ENCODE measurements at places on chromosomes 16 and 17.

GRCh38 chr16:74732707-74733350 lies 32.2 kb upstream of the MLKL start:
- DNase-seq = no peak

DNA sequence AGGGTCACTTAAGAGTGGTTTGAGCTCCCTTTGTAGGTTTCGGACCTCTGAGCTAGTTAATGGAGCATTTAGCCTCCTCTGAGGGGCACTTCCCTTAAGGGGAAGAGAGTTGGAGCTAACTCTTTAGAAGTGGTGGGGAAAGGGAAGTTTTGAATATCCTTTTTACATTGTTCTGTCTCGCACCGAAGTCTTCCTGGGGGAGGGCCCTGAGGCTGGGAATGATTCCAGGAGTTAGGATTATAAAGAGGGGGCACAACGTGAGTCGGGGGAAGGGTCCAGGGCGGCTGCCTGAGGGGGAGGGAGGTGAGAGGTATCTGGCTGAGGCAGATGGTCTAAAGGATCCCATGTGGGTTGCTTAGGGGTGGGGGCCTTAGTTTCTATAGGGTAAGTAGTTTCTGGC lies 32.3 kb downstream of the SEC14L1 start:
- no peak for DNase-seq

DNA sequence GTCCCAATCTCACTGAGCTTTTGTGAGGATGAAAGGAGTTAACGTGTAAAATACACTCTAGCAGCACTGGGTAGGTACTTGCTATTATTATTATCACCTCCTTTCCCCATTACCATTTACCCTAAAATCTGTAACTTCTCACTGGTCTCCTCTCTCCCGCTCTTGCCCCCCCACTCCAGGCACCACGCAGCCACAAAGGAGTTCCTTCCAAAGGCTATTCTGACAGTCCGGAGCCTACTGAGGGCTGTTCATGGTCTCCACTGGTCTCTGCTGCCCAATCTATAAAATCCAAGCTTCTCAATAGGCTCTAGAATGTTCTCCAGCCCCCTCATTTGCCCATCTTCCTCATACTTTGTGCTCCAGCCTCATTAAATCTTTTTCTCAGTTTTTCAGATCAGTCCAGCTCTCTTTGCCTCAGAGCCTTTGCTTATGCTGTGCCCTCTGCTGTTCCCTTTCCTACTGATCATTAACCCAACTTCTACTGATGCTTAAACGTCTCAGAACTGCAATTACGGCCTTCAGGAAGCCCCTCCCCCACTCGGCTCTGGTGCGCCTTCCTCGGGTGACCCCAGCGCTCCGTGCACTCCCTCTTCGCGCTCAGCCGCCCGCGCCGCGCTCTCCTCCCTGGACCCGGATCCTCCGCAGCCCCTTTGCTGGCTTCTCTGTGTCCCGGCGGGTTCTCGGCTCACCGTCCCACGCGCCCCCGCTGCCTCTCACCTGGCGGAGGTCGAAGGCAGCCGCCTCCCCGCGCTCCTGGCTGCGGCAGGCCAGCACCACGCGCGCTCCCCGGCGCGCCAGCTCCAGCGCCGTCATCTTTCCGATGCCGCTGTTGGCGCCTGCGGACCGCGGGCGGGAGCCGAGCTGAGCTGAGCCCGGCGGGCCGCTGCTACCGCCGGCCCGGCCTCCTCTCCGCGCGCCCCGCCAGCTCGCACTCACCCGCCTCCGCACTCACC lies 737 bp downstream of the DHRS13 start:
- DNase-seq = peak; percentile 19

DNA sequence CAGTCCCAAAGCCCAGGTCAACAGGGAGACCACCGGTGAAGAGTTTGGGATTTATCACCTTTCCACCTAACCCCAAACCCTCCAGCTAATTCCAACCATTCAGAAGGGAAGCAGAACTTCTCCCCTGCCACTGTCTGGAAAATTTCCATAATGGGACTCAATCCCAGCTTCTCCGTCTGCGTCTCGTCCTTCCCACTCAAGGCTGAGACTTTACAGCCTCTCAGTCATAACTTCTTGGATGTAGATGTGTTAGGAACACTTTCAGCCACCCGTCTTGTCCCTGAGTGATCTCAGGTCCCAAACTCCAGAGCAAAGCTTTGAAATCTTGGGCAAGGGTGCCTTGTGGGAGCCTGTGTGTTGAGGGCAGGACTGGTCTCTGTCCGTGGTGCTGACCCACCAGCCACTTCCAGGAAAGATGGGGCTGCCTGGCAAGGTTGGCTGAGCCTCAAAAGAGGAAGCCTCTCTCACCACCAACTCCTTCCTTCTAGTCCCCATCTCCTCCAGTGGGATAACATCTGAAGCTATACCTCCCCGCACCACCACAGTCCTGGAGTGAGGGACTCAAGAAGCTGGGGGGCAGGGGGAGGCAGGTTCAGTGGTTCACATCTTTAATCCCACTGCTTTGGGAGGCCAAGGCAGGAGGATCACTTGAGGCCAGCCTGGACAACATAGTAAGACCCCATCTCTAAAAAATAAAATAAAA lies 9.3 kb downstream of the GAS2L2 start:
- DNase-seq = no peak

DNA sequence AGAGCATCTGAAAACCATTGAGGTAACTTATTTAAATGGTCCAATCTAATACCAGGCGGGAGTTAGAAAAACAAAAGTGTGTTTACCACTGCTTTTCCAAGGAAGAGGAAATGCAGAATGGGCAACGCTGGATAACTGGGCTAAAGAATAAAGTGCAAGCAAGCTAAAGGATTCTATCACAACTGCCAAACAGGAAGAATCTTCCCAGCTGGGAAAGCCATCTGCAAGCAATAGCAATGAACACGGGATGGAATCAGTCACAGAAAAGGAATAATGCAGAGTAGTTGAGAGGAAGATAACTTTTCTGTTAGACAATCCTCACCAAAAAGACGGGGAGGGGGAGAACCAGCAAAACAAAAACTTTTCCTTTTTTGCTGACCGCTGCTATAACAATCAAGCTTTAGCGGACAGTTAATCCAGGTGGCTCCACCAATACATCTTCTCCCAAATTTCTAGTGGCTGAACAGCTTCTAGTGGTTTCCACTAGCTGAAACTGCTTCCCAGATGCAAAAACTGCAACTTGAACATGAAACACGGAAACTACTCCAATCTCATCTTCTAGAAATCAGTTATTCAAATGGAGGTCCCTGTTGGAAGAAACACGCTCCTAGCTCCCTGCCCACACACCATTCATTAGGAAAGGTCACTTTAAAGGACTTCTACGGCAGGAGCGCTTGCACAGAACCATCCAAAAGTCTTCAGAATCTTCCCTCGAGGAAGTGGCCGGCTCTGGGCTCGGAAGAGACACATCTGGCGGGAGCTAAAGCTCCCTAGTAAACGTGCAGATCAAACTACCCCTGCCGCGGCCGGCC lies 929 bp downstream of the TMEM11 start:
- no peak for DNase-seq

DNA sequence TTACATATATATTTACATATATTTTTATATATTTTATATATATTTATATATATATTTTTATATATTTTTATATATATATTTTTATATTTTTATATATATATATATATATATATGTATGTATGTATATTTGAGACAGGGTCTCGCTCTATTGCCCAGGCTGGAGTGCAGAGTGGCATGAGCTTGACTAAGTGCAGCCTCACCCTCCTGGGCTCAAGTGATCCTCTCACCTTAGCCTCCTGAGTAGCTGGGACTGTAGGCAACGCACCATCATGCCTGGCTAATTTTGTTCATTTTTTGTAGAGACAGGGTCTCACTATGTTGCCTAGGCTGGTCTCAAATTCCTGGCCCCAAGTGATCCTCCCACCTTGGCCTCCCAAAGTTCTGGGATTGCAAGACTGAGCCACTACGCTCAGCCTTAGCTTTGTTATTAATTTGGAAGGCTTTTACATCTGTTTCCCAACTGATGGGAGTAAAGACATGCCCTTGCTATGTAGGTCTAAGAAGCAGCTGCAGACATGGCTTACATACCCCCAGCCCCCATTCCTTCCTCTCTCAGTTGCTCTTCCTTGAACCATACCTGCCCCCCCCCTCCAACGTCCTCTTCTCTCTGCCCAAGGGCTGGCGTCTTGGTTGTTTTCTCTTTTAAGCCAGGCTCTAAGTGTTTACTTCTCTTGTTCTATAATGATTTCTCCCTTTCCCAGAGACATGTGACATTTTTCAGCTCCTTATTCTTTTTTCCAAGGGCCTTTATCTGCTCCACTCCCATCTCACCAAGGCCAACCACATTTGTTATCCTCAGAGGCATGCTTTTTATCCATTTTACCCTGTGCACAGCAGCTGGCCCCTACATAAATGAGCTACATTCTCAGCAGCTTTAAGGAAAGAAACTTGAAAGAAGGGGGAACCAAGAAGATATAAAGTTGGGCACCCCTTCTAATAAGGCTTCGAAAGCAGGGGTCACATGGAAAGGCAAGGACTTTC lies 64.2 kb upstream of the ATF7IP2 start:
- DNase-seq = no peak

GRCh38 chr17:70059649-70060048 lies 15.4 kb upstream of the KCNJ16 start:
- DNase-seq = no peak

DNA sequence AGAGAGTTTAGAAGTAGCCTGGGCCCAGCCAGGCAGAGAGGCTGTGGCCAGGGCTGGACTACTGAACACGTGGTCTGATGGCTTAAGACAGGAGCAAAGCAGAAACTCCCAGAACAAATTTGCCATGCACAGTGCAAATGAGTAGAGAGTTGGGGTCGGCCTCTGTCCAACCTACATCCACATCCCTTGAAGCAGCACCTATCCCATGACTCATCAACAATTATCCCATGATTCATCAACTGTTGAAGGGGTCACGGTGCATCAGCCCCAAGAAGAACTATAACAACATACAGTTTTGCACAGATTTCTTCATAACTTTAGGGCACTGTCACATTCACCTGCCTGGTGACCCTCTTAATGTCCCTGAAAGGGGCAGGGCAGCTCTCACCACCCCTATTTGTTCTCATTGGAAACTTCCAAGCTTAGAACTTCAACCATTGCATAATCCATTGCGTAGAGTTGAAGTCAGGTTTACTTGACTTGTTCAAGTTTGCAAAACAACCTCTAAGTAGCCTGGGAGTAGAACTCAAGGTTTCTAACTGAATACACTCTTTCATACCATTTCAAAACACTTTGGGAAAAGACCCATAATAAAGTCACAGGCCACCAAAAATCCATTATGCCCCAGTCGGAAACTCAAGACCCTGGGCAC lies 235.2 kb upstream of the CDH5 start:
- DNase-seq = no peak

- DNase-seq = no peak
Observed at GRCh38 chr17:9238340-9239245, 217.3 kb downstream of the NTN1 start.

DNA sequence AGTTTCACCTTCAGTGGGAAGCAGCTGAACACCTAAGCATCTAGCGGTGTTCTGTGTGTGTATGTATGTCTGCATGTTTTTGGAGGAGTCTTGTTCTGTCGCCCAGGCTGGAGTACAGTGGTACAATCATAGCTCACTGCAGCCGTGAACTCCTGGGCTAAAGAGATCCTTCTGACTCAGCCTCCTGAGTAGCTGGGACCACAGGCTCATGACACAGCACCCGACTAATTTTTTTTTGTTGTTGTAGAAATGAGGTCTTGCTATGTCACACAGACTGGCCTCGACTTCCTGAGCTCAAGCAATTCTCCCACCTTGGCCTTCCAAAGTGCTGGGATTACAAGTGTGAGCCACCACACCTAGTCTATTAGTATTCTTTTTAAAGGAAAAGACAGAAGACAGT lies 30.2 kb upstream of the FAAP100 start:
- DNase-seq = no peak

- DNase-seq = no peak
Observed at GRCh38 chr17:42667088-42667951, 8.2 kb downstream of the TUBG2 start.

GRCh38 chr16:57469917-57470470 lies 7.5 kb downstream of the POLR2C start:
- DNase-seq = no peak

GRCh38 chr17:12985431-12986293 lies 32.2 kb downstream of the ELAC2 start:
- peak; percentile 92 for DNase-seq

DNA sequence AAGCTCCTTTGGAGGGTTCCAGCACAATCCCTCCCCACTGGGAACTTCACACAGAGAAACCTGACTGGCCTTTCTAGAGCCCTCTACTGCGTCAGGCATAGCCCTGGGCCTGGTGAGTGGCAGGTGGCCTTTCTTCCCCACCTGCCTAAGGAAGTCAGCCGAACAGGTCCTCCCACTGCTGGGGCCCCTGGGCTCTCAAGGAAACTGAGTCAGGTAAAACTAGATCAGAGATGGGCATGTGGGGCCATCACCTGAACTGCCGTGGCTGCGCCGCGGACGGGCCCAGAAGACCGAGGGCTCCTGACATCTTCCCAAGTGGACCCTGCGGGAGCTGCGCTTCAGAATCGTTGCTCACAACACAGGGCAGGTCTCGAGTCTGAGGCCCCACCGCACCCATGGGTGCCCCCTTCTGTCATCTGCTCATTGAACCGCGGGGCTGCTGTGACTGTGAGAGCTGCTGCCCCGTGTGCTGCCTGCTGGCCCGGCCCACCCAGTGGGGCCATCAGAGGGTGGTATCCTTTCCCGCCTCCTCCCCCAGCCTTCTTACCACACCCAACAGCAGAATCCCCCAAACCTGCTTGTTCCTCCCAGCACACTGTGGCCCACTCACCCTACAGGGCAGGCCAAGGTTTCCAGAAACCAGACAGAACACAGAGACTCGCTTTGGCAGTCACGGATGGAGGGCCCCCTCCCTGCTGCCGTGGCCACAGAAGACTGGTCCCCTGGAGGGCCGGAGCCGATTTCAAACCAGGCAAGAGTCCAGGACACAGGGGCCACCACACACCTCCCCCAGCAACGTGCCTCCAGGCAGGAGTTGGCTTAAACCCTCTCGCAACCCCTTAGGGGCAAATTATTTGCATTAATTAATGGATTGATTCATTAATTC lies 81.1 kb downstream of the TBC1D16 start:
- DNase-seq = no peak

GRCh38 chr16:87723226-87723623 lies 42.6 kb downstream of the KLHDC4 start:
- peak; percentile 91 for DNase-seq

DNA sequence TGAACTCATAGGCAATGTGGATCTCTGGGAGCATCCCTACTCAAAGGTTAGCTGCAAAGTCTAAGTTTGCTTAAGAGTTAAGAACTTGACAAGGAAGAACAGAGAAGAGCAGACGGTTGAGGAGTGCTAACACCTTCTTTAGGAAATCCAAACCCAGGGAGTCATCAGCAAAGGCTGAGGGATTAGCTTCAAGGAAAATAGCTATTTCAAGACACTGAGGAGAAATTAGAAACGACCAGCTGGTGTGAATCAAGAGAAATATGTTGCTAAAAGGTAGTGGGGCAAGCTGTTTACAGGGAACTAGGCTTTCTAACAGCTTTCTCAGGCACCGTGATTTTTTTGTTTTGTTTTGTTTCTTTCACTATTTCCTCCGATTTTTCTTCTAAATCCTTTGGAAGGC lies 90.7 kb downstream of the CDH8 start:
- DNase-seq = no peak

DNA sequence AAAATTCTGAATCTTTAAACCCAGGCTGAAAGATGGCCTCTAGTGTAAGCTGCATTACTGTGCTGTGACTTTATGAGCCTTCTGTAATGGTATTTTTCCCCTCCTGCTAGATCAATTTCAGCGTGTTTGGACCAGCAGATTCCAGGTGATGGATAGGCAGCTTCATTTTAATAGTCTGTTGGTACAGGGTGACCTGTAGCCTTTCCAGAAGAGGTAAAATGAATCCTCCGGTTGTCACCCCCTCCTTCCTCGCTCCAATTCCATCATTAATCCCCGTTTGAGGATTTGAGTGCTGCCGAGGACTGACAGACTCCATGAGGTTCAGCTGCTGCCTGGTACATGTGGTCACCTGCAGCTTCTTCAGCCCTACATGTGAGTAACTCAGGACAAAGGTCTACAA lies 48.9 kb downstream of the MYH3 start:
- DNase-seq = no peak

Measured in NCI-H1694 (cell line).